ENCODE measurements at places on chromosomes 7 and 10.

- DNase-seq = no peak
Observed at GRCh38 chr7:97512441-97513207, 219.3 kb upstream of the TAC1 start.

DNA sequence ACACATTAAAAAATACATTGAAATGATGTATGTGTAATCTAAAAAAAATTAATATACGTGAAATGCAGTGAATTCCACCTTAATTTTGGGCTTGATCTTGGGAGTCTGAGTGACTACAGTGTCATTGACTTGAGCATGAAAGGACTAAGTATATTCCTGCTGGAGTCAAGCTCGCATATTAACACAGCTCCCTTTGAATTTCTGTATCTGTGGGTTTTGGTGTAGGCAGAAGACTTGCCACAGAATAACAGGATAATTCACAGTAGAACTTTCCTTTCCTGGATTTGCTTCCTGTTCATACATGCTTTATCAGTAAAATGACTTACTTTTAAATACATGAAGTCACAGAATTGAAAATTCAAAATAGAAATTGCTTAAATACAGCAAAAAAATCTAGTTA lies 55.3 kb downstream of the PPP1R9A start:
- no peak for DNase-seq

DNA sequence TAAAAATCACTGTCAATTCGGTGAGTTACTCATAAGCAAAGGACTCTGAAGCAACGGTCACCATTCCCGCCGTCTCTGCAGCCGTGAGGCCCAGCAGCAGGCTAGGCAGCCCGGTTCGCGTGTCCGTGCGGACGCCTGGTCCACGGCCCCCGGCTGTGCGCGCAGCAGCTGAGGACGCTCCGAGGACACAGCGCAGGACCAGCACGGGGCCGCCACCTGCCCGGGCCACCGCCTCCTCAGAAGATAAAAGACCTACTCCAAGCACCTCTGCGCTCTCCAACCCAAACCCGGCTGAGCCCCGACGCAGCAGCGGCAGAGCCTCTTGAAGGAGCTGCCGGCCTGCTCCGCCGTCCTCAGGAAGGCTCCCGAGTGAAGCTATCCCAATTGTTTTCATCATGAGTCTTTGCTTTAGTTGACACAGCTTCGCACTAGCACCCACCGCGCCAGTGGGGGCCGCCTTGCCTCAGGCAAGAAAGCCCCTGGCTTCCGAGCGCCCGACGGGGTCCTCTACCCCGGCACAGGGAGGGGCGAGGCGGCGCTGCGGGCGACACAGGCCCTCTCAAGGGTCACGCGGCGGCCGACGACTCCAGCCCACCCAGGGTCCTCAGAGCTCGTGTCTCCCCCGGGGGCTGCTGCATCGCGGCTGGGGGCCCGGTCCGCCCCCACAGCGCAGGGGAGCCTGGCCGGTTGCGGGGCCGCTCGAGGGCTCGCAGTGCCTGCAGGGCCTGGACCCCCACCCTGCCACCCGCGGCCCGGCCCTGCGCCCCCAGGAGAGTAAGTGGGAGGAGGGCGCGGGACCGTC lies 16.9 kb upstream of the GPR146 start:
- no peak for DNase-seq

DNA sequence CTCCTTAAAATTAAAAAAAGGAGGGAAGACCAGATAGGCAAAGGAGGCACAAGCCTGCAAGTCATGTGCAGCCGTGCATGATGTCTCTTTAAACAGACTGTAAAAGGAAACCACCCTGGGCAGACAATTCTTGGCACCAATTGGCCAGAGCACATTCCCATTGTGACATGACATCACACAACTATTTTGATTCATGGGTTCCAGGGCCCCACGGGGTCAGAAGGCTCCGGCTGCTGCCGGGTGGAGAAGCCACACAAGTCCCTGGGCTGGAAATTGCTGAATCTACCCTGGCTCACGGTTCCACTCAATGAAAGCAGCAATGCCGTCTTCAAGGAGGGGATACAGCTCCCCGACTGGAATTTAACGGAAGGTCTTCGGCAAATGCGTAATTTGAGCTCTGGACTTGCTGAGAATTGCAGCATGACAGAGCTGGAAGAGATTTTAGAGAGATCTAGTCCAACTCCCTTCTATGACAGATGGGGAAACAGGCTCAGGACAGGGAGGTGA lies 140.5 kb downstream of the PRKAG2 start:
- DNase-seq = peak; percentile 82

- no peak for DNase-seq
Observed at GRCh38 chr7:46389146-46389545, 468.1 kb upstream of the IGFBP3 start.

- DNase-seq = no peak
Observed at GRCh38 chr10:24935504-24936292, 16.7 kb downstream of the PRTFDC1 start.
